ENCODE measurements at places on chromosomes 3 and 15. TPM values are rescaled to one million over a fixed set of nuclear protein-coding genes. Genes with fewer than 3 reads are reported as not detected.

ZNF501 gene
- 7.6 TPM for total RNA-seq

PIAS1 gene
- total RNA-seq, result 24.1 TPM

BFSP2 gene
- total RNA-seq, result not detected

CATSPER2 gene
- total RNA-seq, result 16.2 TPM

DNA sequence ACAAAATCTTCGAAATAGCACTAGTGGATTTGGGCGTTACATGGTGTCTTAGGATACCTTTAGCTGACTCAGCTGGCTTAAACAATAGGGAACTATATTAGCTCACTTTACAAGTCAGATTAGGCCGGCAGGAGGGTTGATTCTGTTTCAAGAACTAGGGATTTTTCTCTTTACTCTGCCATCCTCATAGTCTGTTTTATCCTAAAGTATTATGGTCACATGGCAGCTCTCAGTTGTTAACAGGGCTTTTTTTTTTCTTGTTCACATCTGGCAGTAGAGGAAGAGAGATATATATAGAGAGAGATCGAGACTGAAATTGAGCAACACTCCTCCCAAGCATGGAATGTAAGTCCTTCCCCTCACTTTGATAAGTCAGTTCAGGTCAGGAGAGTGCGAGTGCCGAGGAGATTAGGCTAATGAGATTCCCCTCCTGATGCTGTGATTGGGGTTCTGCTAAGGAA lies 32.9 kb downstream of the CHP1 start:
- DNase-seq, result no peak
- no peaks in the 10 kb centered on the region for H3K36me3 ChIP-seq
- H3K27ac ChIP-seq, result no peak overlapping the region
- no peak overlapping the region for H3K4me3 ChIP-seq

DNA sequence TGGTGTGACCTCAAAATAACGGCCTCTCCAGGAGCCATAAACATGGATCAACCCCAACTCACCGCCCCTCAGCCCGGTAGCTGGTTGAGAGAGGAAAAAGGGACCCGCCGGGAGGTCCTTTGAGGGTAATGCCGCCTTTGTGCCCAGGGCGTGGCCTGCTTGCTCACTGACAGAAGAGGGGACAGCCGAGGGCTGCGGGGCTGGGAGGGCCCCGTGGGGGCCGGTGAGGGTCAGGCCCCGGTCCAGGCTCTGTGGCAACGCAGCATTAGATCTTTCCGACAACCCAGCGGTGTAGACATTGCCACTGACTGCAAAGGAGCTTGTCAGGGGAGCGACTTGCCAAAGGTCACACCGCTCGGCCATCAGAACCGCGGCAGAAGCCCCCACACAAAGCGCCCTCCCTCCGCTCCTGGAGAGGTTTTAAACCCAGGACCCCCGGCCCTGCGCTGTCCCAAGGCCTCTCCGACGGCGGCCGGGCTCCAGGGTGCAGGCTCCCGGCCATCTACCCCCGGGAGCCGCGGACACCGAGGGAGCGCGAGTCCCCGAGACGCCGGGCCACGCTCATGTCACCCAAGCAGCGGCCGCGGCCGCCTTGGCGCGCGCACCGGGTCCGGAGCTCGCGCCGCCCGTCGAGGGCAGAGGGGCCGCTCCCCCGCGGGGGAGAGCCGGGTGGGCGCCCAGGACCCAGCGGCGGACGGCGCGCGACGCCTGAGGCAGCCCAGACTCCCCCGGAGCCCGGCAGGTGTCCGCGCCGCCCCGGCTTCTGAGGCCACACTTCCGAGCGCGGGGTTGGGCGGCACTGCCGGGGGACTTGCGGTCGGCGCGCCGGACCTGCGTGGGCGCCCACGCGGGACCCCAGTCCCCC lies 975 bp downstream of the PCSK6 start:
- no peaks in the 10 kb centered on the region for H3K27me3 ChIP-seq
- no peaks in the 10 kb centered on the region for H3K36me3 ChIP-seq
- DNase-seq, result no peak

- peak; percentile 34 for DNase-seq
- peak overlapping the region; percentile 93 for H3K27ac ChIP-seq
- H3K4me3 ChIP-seq, result peak overlapping the region; percentile 57
- no peaks in the 10 kb centered on the region for H3K36me3 ChIP-seq
- peaks cover 28% of the 10 kb centered on the region for H3K4me1 ChIP-seq
- no peaks in the 10 kb centered on the region for H3K27me3 ChIP-seq
These were observed 999 bp downstream of the ZNF280D start for GRCh38 chr15:56732135-56732885.

- H3K4me3 ChIP-seq, result no peak overlapping the region
- no peak overlapping the region for H3K27ac ChIP-seq
- H3K36me3 ChIP-seq, result no peaks in the 10 kb centered on the region
- H3K4me1 ChIP-seq, result no peaks in the 10 kb centered on the region
These were observed 78.5 kb downstream of the LRTM1 start for GRCh38 chr3:54849360-54849759.

GRCh38 chr3:113546414-113546893 lies 14.1 kb downstream of the SIDT1 start:
- no peak overlapping the region for H3K27ac ChIP-seq
- no peaks in the 10 kb centered on the region for H3K36me3 ChIP-seq
- peaks cover 4% of the 10 kb centered on the region for H3K4me1 ChIP-seq
- DNase-seq, result no peak

DNA sequence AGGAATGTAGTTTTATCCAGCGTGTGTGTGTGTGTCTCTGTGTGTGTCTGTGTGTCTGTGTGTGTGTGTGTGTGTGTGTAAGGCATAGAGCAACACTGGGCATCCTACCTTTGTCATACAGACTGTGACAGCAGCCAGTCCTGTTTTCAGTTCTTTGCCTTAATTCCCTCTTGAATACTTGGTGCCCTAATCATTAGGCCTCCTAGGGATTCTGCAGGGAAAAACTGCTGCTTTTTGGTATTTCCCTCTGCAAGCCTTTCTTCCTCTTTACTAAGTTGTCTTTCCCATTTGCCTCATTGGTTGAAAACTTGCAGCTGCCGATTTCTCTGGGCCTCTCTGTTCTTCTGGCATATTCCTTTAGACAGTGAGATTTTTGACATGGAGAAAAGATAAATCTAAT lies 9.2 kb downstream of the SLC25A36 start:
- H3K27me3 ChIP-seq, result no peaks in the 10 kb centered on the region
- no peak overlapping the region for H3K4me3 ChIP-seq
- H3K36me3 ChIP-seq, result no peaks in the 10 kb centered on the region
- peaks cover 94% of the 10 kb centered on the region for H3K4me1 ChIP-seq

DNA sequence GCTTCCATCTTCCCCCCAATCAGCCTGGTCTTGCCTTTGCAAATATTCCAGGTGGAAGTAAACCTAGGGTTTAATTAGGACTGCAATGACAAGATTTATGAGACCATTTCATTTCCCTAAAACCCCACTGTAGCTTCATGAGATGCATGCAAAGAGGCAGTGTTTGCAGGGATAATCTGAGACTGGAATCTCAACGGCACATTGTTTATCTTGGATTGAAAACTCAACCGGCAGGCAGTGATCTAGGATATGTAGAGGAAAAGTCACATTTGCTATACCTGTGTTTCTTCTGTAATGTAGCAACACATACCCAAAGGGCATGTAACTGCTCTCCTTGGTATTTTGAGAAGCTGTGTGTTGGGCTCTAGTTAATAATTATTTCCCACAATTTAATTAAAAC lies 18.7 kb upstream of the CLSTN2 start:
- no peak overlapping the region for H3K27ac ChIP-seq
- no peaks in the 10 kb centered on the region for H3K36me3 ChIP-seq
- H3K27me3 ChIP-seq, result no peaks in the 10 kb centered on the region
- DNase-seq, result no peak

DNA sequence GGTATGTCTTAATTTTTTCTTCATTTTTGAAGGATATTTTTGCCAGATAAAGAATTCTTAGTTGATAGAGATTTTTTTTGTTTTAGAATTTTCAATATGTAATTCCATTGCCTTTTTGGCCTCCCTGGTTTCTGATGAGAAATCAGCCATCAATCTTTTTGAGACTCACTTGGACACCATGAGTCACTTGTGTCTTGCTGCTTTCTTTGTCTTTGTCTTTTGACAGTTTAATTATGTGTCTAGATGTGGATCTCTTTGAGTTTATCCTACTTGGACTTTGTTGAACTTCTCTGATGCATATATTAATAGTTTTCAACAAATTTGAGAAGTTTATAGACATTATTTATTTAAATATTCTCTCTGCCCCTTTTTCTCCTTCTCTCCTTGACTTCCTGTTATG lies 34.7 kb upstream of the AQP9 start:
- no peak overlapping the region for H3K4me3 ChIP-seq
- H3K4me1 ChIP-seq, result no peaks in the 10 kb centered on the region
- H3K27me3 ChIP-seq, result no peaks in the 10 kb centered on the region
- H3K36me3 ChIP-seq, result no peaks in the 10 kb centered on the region
- no peak overlapping the region for H3K27ac ChIP-seq

GRCh38 chr15:88574655-88575054 lies 28.2 kb upstream of the DET1 start:
- DNase-seq, result no peak
- H3K36me3 ChIP-seq, result no peaks in the 10 kb centered on the region
- H3K4me1 ChIP-seq, result no peaks in the 10 kb centered on the region
- H3K27me3 ChIP-seq, result no peaks in the 10 kb centered on the region

DNA sequence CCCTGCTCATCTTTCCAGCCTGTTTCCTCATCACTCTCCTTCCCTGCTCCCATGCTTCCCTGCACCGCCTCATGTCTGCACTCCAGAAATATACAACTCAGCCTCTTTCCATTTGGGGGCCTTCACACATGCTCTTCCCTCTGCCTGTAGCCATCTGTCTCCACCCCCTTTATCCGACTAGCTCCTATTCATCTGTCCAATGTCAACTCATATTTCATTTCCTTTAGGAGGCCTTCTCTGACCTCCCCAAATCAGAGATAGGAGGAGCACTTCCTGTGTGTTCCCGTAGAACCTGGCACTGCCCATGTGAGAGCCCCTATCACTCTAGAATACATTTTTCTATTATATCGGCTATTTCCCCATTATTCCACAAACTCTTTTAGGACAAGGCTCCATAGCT lies 10.6 kb downstream of the ATP8B4 start:
- no peaks in the 10 kb centered on the region for H3K27me3 ChIP-seq
- H3K36me3 ChIP-seq, result no peaks in the 10 kb centered on the region
- no peak overlapping the region for H3K4me3 ChIP-seq
- DNase-seq, result no peak
- H3K4me1 ChIP-seq, result no peaks in the 10 kb centered on the region
- H3K27ac ChIP-seq, result no peak overlapping the region

GRCh38 chr3:32113566-32113965 lies 7.1 kb downstream of the GPD1L start:
- H3K27me3 ChIP-seq, result no peaks in the 10 kb centered on the region
- peaks cover 49% of the 10 kb centered on the region for H3K4me1 ChIP-seq
- DNase-seq, result no peak

DNA sequence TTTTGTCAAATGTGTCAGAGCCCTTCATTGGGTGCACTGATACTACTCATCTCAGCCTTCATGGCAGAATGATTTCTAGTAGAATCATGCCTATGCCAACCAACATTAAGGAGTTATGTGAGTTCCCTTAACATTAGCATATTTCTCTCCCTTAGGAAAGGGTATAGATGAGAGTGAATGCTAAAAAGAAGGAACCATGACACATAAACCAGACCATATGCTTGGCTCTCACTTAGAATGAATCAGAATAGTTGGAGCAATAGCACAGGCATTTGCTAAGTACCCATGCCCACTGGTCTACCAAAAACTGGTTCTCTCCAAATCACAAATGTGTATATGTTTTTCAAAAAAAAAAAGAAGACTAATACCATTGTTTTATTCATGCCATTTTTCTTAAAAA lies 51.1 kb downstream of the STRIT1 start:
- no peaks in the 10 kb centered on the region for H3K36me3 ChIP-seq
- H3K27me3 ChIP-seq, result no peaks in the 10 kb centered on the region
- no peak overlapping the region for H3K27ac ChIP-seq
- H3K4me1 ChIP-seq, result no peaks in the 10 kb centered on the region
- no peak for DNase-seq
- no peak overlapping the region for H3K4me3 ChIP-seq

DNA sequence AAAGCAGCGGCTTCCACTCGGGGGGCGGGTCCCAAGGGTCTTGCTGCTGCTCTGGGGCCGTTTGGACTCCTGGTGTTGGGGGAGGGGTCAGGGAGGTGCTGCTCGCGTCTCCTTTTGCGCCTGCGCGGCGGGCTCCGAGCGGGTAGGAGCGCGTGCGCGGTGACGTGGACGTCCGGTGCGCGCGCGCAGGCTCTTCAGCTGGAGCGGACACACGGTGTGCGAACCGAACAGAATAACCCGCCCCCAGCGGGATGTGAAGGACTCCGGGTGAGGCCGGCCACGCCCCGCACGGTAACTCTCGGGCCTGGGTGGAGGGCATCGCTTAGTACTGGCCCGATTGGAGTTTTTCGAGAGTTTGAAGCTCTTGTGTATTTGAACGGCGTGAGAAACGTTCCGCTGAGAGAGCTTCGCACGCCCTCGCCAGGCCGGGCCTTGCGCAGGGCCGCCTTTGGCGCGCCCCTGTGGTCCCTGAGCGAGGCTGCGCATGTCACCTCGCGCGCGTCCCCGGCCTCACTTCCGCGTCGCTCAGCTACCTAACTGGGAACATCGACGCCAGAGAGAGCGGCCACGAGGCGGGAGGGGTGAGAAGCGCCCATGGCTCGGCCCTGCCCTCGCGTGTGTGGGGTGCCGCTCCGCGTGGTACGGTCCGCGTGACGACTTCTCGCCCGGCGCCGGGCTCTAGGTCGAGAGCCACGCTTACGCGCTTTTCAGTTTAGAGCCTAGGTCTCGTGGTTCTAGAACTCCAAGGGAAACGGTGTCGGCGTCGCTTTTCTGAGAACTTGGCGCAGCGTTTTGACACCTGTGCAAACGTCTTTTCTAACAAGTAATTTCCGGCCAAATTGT lies at the start of gene MGA:
Gene MGA (plus strand): TSS at position 171 of the 843 bp plus-strand sequence.
- peak; percentile 85 for DNase-seq
- H3K4me1 ChIP-seq, result peaks cover 26% of the 10 kb centered on the region
- H3K4me3 ChIP-seq, result peak within 1 kb of the TSS; percentile 5
- H3K27ac ChIP-seq, result peak within 1 kb of the TSS; percentile 87
- no peaks in the 10 kb centered on the region for H3K36me3 ChIP-seq

DNA sequence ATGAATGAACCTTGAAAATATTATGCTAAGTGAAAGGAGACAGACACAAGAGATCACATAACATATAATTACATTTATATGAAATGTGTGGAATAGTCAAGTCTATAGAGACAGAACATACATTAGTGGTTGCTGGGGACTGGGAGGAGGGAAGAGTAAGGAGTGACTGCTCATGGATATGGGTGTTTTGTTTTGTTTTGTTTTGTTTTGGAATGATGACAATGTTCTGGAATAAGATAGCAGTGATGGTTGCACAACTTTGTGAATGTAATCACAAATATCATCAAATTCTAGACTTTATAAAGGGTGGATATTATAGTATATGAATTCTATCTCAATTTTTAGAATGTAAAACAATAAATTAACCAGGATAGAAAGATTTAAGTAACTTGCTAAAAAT lies 57.4 kb upstream of the PHLDB2 start:
- no peak overlapping the region for H3K27ac ChIP-seq
- H3K36me3 ChIP-seq, result no peaks in the 10 kb centered on the region
- peaks cover 13% of the 10 kb centered on the region for H3K4me1 ChIP-seq
- no peaks in the 10 kb centered on the region for H3K27me3 ChIP-seq
- no peak overlapping the region for H3K4me3 ChIP-seq

DNA sequence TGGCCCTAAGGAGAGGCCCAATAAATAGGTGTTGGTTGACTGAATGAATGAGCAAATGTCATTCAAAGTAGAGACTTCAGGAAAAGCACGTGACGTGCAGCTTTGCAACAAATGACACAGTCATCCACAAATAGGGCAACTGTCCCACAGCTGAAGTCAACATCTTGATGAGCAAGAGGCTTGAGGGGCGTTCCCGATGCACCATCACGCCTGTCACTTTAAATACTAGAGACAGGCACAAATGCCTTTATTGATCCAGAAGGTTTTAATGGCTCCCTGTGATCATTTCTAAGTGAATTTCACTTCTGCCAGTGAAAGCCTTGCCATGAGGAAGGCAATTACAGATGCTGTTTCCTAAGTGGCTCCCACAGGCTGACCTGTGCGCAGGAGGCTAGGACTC lies 43.6 kb downstream of the ABTB1 start:
- no peak overlapping the region for H3K4me3 ChIP-seq
- H3K27ac ChIP-seq, result no peak overlapping the region
- H3K36me3 ChIP-seq, result no peaks in the 10 kb centered on the region
- DNase-seq, result no peak
- peaks cover 10% of the 10 kb centered on the region for H3K4me1 ChIP-seq
